Activated naive CD4-positive, alpha-beta T cell treated with Interleukin-2 at 50 U/mL for 16 hours (primary cell): ENCODE measurements at places on chromosomes 4 and X.

DNA sequence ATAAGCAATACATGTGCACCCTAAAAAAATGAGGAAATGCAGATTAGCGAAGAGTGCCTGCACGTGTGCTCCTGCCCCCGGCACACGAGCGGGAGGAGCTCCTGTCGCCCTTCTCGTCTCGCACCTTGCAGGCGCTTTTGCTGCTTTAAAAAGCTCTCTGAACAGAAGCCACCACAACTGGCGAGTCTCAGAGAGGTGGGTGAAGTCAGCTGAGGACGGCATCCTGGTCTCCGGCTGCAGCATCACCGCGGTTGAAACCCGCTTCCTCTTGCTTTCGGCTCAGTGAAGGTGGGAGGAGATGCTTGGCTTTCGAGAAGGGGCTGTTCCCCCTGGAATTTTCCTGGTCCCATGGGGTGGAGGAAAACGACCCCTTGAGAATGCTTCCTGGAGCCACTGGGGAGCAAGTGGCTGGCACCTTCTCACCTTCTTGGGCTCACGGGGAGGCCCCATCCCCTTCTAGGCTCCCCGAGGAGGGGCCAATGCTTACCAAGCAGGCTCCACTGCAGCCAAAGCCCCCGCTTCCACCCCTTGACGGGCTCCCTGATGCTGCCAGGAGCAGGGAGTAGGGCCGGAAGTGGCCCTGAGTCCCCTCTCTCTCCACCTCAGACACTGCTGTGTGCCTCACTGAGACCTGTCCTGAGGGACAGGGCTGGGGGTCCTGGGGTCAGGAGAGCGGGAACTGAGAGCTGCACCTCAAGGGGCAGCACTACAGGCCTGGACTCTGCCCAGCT is 29.2 kb upstream of the MXD4 start:
- peak; percentile 66 for DNase-seq

- DNase-seq: peak; percentile 55
Observed at GRCh38 chrX:154436983-154437752, at the start of gene GDI1. TSS of gene GDI1 (plus strand) at chrX:154437154. CDS start at chrX:154437255, 101 bp downstream.

- DNase-seq: no peak
Observed at GRCh38 chr4:22780317-22780716, 87.6 kb downstream of the GBA3 start.

DNA sequence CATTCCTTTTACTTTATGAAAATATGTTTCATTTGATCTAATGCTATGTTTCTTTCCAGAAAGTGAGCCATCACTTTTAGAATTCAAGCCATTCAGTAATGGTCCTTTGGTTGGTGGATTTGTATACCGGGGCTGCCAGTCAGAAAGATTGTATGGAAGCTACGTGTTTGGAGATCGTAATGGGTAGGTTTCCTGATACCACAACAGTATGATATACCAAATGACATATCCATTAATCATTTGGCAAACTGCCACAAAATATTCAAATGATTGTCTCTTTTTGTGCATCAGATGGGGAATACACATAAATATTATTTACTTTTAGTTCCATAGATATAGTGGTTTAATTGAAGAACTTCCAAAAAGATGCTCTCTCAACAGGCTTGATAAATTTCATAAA is 68.2 kb downstream of the HHIP start:
- DNase-seq: no peak

- no peak for DNase-seq
Observed at GRCh38 chr4:145293658-145294057, 113.3 kb upstream of the OTUD4 start.

GRCh38 chr4:19309378-19309777 is 942.3 kb upstream of the SLIT2 start:
- DNase-seq: no peak

DNA sequence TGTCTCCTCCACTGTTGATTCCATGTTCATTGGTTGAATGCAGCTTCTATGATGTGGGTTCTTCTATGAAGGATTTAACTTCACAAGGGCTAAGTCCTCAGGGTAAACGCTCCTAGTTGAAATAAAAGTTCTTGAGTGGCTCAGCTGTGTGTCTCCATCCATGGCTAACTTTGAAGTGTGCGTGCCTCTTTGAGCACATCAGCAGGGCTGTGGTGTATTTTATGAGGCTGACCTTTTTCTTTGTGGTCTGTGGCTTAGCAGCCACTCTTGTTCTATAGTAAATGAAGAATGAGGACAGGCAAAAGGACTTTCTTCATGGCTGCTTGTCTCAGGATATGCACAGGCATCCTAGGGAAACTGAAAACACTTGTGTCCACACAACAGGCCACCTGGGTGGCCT is 88.5 kb downstream of the KIT start:
- no peak for DNase-seq

- no peak for DNase-seq
Observed at GRCh38 chr4:6121276-6121850, 79.0 kb downstream of the JAKMIP1 start.

- no peak for DNase-seq
Observed at GRCh38 chr4:172750910-172751309, 417.7 kb upstream of the GALNT7 start.

- DNase-seq: no peak
Observed at GRCh38 chr4:152083338-152083737, 322.5 kb upstream of the GATB start.

GRCh38 chr4:111775556-111776297 is 369.5 kb upstream of the FAM241A start:
- DNase-seq: no peak

- DNase-seq: peak; percentile 5
Observed at GRCh38 chrX:15838017-15838416, 16.6 kb downstream of the AP1S2 start.

DNA sequence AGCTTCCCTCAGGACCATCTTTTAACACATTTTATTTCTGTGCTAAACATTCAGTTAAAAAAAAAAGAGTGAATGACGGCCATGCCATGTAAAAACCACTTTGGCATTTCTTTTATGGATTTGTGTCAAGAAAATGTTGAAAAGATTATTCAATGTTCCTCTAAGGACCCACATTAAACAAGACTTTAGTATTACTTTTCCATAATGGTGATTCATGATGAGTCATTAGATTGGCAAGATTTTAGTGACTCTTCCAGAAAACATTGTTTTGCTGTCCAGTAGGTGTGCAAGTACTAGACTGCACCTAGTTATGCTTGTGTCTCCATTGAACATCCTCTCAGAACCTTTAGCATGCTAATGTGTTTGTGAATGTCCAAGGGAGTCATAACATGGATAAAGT is 748.6 kb downstream of the STPG2 start:
- no peak for DNase-seq

DNA sequence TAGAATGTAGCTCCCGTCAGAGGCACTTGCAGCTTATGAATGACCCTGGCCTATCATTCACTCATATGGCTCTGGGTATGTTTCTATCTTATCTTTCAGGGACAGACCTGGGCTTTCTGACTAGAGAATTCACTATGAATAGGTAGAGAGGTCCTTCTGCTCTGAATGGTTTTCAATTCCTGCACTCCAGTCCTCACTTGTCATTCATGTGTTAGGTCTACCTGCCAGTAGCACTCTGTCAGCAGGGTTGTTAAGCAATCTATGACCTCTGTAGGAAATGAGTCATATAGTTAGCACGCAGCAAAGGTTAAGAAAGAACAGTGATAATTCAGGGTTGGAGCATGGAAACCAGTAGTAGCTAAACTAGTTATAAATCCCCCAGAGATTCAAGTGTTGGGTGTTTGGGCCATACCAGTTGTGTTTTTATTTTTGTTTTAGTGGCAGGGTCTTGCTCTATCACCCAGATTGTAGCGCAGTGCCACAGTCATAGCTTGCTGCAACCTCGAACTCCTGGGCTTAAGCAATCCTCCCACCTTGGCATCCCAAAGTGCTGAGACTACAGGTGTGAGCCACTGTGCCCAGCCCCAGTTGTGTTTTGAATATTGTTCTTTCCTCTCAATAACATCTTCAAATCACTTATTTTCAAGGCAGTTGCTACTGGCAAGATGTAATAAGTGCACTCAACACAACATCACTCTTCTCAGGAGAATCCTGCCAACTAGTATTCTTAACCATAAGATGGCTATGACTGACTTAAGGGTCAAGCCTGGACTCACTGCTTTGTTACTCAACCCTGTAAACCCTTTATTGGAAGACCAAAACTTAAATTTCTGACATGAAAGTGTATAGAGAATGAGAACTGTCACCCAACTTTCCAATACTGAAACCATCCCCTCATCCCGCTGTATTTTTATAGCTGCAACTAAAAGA is 25.1 kb downstream of the ARL13A start:
- peak; percentile 1 for DNase-seq

DNA sequence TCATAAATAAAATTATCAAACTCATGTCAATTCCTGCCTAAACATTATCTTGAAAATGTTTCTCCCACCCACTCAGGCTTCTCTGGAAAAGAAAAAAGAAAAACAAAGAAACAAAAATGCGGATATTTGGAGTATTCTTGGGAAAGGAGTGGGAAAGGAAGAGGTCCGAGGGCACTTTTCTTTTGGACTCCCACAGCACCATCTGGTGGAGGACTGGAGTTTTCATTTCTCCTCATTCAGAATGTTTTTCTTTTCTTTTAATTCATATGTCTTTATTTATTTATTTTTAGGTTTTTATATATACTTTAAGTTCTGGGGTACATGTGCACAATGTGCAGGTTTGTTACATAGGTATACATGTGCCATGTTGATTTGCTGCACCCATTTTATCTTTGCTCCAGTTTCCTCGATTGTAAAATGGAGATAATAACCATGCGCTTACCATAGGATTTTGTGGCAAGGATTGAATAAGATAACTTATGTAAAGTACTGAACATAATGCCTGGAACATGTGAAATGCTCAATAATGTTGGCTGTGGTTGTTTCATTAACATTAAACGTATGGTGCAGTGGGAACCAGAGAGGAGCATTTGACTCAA is 8.0 kb upstream of the KCNE5 start:
- no peak for DNase-seq

GRCh38 chrX:13208281-13208935 is 111.4 kb downstream of the ATXN3L start:
- no peak for DNase-seq

DNA sequence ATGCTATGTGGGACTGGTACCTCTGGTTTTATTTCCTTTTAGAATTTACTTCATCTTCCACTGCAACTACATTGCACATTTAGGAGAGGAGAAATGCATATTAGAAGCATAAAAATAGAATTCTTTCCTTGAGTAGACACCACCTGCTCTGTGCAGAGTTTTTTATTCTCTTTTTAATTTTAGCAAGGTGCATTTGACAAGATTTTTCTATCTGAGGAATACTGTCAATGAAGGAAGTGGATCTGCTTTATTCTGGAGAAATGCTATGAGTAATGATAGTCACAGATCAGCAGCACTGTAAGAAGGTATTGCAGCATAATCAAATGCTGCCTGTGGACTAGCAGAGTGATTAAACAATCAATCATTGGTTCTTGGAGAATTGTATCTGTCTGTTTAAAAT is 1038.3 kb downstream of the RAPGEF2 start:
- no peak for DNase-seq

DNA sequence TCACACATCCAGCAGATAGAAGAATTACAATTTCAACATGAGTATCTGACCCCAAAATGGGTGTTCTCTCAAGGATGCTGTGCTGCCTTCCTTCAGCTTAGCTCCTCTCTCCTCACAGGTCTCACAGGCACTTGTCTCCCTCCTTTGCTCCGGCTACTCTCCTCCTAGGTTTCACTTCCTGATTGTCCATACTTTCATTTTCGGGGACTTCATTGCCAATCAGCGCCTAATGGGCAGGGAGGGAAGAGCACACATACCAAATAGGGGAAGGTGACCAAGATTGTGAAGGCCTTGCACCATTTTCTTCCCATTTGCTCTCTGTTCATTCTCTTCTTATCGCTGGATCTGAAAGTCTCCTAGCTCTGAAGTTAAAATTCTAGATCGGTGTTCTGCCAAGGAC is 125.4 kb upstream of the EOLA2 start:
- DNase-seq: no peak

DNA sequence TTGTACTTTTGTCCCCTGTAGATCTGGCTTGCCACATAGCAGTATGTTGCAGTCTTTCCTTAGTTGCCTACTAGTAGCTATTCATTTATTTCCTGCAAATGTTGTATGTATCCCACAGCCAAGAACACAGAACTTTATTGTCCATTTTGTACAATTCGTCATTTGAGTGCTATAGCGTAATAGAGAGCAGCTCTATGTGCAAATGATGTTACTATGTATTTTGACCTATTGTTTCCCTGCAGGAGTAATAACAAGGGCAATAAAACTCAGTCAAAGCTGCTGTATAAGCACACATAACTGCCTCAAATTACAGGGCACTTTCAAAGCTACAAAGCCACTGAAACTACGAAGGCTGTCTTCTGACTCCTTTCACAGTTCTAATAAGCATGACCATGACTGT is 48.1 kb downstream of the NRK start:
- DNase-seq: no peak
